ENCODE measurements at places on chromosomes 12 and 14.

GRCh38 chr12:80877721-80878265 lies 59.9 kb downstream of the LIN7A start:
- DNase-seq, result no peak

DNA sequence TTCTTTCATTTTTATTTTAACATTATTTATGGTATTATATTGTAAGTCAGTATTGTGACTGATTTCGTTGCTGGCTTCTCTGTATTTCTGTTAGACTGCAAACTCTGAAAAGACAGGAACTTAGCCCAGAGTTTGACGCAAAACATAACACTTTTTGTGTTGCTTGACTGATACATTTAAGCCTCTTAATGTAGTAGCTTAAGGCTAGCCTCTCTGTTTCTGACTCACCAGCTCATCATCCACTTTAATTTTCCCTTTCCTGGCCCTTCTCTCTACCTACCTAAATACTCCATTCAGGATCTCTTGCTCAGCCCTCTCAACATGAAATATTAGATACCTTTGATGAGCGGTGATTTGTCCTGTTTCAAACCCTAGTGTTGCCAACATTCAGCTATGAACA lies 420.6 kb downstream of the LRFN5 start:
- DNase-seq, result no peak

- DNase-seq, result peak; percentile 76
Measured at GRCh38 chr12:121803861-121804416, at the start of gene SETD1B. Gene SETD1B, plus strand, starts transcription at chr12:121804009. Its CDS starts 729 bp downstream, at chr12:121804738.

DNA sequence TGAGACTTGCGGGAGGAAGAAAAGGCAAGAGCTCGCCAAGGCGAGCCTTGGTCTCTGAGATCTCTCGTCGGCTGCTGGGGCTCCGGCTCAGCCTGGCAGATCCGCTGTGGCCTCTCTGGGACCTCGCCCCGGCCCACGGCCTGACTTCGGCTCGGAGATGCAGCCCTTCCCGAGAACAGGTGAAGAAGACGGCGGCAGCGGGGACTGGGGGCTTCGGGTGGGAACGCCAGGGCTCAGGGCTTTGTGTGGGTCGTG lies 6.0 kb upstream of the HOXC9 start:
- no peak for DNase-seq

GRCh38 chr12:70255311-70255710 lies 12.1 kb downstream of the CNOT2 start:
- DNase-seq, result peak; percentile 5

GRCh38 chr12:59182191-59182590 lies 261.9 kb upstream of the LRIG3 start:
- peak; percentile 65 for DNase-seq

DNA sequence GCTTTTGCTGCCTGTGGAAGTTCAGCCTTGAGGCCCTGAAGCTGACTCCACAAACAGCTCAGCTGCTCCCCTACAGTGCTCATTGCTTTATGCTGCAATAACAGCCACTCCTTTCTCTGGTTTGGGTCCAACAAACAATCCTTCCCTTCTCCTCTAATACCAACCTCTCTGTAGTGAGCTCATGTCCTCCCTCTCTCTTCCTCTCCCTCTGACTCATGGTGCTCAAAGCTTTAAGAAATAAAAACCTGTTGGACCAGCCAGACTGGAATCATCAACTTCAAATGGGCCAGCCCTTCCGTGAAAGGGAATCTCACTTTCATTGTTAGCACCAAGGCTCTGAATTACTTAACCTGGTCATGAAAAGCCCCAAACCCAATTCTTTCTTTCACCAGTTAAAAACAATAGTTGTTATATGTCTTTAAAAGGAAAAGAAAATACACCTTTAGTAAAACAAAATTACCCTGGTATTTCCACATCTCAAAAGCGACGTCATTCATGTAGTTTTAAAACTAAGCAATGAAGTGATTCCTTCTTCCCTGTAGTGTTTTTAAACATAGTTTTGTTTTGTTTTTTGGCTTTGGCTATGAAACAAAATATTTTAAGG lies 126.4 kb downstream of the DUSP6 start:
- peak; percentile 93 for DNase-seq

DNA sequence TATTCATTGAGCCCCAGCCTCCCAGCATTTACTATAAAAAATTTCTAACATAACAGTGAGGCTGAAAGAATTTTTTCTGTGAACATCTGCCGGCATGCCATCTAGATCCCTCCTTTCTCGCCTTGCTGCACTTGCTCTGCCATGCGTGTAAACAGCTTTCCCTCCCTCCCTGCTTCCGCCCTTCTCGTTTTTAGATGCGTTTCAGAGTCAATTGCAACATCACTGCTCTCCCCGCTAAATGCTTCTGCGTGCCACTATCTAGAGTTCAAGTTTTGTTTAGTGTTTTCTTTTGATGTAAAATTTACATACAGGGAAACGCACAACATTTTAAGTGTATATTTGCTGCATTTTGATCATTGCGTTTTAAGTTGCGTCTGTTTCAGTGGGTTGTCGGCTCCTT lies 83.6 kb downstream of the CCDC92 start:
- DNase-seq, result peak; percentile 42

- no peak for DNase-seq
Measured at GRCh38 chr12:130644146-130644545, 72.0 kb downstream of the RIMBP2 start.

DNA sequence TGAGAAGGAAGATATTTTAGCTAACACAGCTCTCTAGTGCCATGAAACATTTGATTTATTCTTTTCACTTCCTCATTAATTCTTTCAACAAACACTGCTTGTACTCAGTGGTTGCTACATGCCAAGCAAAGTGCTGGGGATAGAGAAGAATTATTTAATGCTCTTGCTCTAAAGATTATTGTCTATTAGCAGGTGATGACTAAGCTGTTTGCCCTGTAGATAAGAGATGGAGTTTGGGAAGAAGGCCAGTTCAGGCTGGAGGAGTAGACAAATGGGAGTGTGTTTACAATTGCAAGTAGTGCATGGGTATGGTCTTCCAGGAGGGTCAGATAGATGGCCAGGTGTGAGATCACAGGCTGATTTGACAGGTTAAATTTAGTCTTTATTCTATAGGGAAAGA lies 99.8 kb upstream of the SEL1L start:
- DNase-seq, result no peak

DNA sequence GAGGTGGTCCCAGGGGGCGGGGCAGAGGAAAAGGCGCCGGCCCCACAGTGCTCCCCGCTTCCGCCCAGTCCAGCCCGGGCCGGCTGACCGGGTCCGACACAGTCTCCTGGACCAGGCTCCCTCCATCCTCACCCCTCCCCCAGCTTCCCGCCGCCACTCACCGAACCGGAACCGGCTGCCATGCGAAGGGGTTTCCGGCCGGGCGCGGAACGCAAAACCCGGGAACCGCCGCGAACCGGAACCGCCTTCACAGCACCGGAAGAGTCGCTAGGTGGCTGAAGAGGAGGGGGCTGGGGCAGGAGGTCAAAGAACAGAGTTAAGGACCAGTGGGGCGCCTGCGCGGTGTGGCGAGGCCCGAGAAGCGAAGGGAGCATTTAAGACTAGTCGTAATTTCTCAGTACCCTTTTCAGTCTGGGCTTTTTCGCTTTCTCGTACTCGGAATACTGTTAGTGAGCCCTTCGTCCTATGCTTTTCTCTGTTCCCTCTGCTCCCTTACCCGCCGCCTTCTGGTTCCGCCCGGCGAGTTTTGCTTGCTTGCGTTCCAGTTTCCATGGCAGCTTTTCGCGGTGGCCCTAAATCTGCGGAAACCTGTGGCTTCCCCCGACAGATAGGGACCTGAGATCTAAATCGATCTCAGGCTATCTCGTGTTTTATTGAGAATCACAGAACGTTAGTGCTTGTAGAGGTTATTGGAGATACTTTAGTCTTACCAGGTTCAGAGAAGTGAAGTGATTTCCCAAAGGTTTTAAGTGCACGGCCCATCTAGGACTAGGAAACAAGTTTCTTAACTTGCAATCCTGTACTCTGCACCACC lies at the start of gene SENP1:
TSS of gene SENP1 (minus strand) at position 213 of the 814 bp plus-strand sequence. CDS start 4,607 bp downstream, outside the sequence.
- peak; percentile 91 for DNase-seq

GRCh38 chr12:84912198-84913128 lies at the start of gene SLC6A15:
Gene SLC6A15, minus strand, starts transcription at chr12:84912799. Its CDS starts 20,679 bp downstream, at chr12:84892120.
- peak; percentile 58 for DNase-seq

- no peak for DNase-seq
Measured at GRCh38 chr12:55820679-55821078, 2.8 kb downstream of the ORMDL2 start.

DNA sequence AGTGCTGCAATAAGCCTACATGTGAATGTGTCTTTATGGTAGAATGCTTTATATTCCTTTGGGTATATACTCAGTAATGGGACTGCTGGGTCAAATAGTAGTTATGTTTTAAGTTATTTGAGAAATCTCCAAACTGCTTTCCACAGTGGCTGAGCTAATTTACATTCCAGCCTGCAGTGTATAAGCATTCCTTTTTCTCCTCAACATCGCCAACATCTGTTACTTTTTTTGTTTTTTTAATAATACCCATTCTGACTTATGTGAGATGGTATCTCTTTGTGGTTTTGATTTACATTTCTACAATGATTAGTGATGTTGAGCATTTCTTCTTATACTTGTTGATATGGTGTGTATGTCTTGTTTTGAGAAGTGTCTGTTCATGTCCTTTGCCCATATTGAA lies 1186.2 kb downstream of the BCL11B start:
- DNase-seq, result no peak

GRCh38 chr14:103540821-103541708 lies 12.1 kb downstream of the TRMT61A start:
- DNase-seq, result no peak

GRCh38 chr12:96520767-96521166 lies 31.4 kb downstream of the CFAP54 start:
- DNase-seq, result peak; percentile 11

- DNase-seq, result no peak
Measured at GRCh38 chr12:106001105-106001836, 137.5 kb downstream of the NUAK1 start.

GRCh38 chr12:6541371-6542165 lies 7.3 kb downstream of the GAPDH start:
- DNase-seq, result no peak

- peak; percentile 62 for DNase-seq
Measured at GRCh38 chr12:109115758-109116610, at the start of gene ACACB. Gene ACACB, plus strand, starts transcription at chr12:109116587. Its CDS starts 22,819 bp downstream, at chr12:109139406.

GRCh38 chr14:92950193-92950540 lies 27.2 kb downstream of the CHGA start:
- DNase-seq, result no peak

DNA sequence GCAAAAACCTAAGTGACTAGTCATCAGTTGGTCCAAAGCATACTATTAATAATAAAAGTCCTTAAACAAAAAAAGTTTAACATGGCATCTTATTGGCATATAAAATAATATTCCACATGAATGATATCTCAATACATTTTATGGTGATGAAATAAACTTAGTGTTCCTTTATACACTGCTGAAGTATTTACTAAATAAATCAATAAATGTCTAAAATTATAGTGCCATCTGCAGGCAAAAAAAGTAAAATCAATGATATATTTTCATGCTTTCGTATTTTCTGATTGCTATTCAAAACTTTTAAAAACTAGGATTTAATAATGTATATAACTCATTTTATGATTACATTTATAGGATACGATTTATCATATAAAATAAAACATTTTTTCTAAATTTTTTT lies 30.5 kb downstream of the PUS7L start:
- no peak for DNase-seq

DNA sequence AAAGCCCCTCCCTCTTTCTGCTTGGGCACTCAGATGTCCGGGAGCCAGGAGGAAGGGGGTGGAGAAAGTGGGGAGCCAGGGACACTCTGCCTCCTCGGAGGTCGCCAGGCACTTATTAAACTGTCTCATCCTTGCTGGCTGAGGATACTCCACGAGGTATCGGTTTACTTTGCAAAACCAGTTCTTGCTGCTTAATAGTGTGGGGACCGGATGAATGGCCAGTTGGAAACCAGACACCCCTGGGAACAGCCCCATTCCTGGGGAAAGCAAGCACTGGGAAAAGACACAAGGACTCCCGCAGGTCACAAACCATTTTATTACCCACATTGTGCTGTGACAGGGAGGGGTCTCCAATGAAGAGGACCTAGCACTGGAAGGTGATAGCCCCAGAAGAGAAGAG lies 34.2 kb downstream of the CCDC88C start:
- no peak for DNase-seq

- DNase-seq, result no peak
Measured at GRCh38 chr12:92547906-92548305, 154.9 kb upstream of the PLEKHG7 start.
